GM13976 (cell line): ENCODE measurements at places on chromosomes 3 and 15.

GRCh38 chr3:25957026-25957425 lies 167.1 kb downstream of the OXSM start:
- DNase-seq: no peak

DNA sequence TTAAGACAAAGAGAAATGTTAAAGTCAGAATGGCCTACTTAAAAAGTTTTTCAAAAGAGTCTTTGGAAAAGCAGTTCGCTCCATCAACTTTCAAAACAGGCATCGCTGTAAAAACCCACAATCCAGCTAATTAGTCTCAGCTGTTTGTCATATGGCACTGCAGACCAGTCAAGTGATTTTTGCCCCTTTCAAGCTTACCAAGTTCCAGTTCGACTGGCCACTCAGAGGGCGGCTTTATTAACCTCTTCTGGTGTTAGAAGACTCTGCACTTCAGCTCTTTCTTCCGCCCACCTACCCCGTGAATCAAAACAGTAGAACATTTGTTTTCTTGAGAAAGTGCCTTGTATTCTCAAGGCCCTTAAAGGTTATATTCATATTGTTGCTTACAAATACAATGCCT lies 19.3 kb downstream of the RAB27A start:
- DNase-seq: no peak

DNA sequence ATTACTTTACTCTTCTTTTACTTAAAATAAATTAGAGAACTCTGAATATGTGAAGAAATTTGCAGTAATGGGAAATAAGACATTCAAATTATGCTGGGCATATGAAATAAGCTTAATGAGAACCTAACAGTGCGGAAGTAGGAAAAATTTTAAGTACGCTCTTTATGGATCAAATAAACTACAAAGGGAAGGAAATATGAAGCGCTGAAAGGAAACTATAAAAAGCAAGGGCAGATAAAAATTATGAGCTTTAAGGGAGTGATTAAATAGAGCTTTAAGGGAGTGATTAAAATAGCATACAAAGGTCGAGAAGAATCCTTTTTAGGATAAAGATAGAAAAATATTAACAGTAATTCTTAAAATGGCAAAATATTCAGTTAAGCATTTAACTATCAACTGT lies 118.3 kb upstream of the AADACL2 start:
- DNase-seq: no peak

DNA sequence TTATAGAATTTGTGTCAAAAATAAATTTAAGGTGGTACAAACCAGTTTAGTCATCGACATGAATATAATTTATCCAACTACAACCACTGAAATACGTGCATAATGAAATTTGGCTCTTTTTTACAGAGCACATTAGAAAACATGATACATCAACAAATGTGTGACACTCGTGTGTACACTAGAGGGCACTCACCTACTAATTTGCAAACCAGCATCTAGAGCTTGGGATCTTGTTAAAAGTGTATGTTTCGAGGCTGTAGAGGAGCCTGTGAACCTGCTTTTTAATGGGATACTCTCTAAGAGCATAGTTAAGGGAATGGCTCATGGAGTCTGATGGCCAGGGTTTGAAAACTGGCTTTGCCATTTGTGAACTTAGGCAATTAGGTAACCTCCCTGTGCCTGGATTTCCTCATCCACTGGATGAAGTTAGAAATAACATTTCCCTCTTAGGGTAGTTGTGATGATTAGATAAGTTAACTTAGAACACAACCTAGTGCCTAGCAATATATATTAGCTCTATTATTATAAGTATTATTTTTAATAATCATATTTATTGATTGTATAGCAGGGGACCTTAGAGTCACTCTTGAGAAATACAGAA lies 8.8 kb upstream of the CPOX start:
- peak; percentile 52 for DNase-seq

- no peak for DNase-seq
Observed at GRCh38 chr3:190562866-190563510, 49.1 kb downstream of the IL1RAP start.

DNA sequence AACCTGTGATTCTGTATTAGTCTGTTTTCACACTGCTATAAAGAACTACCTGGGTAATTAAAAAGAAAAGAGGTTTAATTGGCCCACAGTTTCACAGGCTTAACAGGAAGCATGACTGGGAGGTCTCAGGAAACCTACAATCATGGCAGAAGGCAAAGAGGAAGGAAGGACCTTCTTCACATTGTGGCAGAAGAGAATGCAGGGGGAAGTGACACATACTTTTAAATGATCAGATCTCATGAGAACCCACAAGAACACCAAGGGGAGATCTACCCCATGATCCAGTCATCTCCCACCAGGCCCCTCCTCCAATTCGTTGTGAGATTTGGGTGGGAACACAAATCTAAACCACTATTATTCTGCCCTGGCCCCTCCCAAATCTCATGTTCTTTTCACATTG lies 6.1 kb downstream of the ZKSCAN7 start:
- DNase-seq: no peak
